ENCODE measurements at places on chromosomes 7 and 10.

- DNase-seq: no peak
These were observed 33.5 kb downstream of the ZNF783 start for GRCh38 chr7:149295481-149295850.

DNA sequence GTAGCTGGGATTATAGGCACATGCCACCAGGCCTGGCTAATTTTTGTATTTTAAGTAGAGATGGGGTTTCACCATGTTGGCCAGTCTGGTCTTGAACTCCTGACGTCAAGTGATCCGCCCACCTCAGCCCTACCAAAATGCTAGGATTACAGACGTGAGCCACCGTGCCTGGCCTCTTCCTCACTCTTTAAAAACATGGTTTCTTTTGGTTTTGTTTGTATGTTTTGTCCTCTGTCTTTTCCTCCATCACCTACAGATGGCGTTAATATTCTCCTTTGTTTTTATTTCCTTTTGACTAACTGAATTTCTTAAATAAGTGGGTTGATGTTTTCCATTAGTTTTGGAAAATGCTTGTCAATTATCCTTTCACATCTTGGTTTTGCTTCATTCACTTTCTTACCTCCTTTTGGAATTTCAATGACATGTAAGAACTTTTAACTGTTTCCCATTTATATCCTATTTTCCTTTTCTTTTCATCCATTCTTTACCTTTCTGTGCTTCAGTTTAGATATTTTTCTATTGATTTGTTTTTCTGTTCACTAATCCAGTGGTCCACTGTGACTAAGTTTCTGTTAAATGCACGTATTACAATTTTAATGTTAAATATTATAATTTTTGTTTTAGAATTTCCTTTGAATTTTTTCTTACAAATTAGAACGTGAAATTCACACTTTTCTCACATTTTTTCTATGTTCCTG lies 104.1 kb downstream of the ZNF467 start:
- no peak for DNase-seq

DNA sequence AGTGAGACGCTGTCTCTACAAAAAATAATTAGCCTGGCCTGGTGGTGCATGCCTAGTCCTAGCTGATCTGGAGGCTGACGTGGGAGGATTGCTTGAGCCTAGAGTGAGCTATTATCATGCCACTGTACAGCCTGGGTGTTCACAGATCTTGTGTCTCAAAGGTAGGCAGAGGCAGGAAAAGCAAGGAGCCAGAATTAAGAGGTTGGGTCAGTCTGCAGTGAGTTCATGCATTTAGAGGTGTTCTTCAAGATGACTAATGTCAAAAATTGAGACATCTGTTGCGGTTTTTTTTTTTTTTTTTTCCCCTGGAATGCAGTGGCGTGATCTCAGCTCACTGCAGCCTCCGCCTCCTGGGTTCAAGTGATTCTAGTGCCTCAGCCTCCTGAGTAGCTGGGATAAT lies 5.4 kb downstream of the PPIA start:
- DNase-seq: no peak

DNA sequence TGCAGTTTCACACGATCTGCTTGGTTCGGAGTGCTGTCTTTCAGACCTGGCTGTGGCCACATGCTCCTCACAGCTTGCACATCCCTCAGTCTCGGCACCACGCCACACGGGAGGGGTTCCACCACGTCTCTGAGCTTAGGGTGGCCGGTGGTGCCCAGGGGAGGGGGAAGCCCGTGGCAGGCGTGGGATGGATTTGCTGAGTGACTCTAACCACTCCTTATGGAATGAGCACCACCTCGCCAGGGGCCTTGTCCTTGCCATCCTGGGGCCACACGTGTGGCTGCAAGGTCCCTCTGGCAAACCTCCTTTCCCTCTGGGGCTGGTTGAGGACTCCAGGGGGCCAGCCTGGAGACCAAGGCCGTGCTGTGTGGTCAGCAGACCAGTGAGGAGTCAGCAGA lies 29.1 kb upstream of the FAM20C start:
- no peak for DNase-seq

GRCh38 chr10:8591640-8592039 lies 537.2 kb downstream of the GATA3 start:
- DNase-seq: no peak

DNA sequence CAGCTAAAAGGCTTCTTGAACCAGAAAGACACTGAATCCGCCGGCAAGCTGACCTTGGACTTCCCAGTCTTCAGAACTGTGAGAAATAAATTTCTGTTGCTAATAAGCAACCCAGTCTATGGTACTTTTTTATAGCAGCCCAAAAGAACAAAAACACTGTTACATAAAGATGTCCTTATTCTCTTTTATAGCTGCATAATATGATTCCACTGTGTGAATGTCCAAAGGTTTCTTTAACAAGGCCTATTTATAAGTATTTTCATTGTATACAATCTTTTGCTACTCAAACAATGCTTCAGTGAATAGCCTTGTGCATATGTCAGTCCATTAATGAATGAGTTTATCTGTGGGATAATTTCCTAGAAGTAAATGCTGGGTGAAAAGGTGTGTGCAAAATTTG lies 190.8 kb upstream of the INHBA start:
- DNase-seq: no peak

GRCh38 chr10:112526139-112526538 lies 79.1 kb downstream of the VTI1A start:
- no peak for DNase-seq
